ENCODE measurements at places on chromosomes 7 and 10.

DNA sequence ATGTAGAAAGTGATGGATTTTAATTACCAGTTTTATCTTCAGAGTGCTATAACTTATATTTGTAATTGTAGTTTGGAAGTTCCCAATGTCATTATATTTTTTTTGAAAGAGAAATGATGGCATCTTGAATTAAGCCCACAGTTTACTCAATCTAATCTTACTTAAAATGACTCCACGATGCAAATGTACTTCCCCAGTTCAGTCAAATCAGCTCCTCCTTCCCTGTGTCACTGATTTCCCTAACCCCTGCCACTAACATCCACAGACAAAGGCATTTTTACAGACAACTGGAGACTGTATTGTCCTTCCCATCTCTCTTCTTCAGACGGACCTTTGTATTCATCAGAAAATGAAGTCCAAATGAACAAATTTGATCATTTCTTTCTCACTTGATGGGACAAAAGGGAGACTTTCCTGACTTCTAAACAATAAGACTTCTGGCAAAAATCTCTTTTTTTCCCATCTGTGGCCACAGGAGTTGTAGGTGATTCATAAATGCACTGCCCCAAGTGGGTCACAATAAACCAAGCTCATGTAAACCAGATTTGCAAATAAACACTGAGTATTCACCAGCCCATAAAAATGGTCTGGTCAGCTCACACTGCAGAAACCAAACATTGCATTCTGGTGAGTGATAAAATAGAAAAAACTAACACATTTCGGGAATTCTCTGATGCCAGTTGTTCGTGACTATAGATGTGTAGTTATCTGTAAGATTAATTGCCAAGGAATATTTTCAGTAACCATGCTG is 162.9 kb downstream of the FANK1 start:
- DNase-seq: no peak

DNA sequence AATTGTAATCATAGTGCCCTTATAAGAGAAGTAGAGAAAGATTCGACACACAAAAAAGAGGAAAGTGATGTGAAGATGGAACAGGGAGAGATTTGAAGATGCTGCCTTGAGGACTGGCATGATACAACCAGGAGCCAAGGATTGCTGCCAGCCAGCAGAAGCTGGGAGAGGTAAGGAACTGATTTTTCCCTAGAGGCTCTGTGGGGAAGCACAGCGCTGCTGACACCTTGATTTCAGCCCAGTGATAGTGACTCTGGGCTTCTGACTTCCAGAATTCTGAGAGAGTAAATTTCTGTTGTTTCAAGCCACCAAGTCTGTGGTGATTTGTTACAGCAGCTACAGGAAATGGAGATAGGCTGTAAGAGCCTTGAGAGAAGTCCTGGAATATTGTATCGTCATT is 98.2 kb downstream of the RAB11FIP2 start:
- no peak for DNase-seq

DNA sequence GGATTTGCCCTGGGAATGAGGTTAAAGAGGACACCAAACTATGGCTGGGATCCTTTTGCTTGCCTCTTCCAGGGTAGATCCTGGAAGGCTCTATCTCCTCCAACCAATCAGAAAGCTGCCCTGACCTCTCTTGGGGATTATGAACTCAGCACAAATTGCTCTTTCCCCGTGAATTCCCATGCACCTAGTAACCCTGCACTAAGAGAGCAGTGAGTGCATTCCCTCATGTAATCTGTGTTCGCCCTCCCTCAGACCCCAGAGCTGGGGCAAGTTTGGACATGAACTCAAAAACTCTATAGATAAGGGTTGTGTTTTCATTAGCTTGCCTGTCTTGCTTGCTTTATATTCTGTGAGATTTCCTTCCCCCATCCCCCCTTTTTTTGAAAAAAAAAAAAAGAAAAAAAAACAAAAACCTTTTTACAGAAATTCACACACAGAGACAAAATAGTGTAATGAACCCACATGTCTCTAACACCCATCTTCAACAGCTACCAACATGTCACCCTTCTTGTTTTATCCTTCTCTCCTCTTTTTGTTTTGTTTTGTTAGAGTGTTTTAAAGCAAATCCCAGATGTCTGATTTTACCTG is 225.5 kb upstream of the TCF7L2 start:
- no peak for DNase-seq

GRCh38 chr7:47489624-47490023 is 92.3 kb downstream of the TNS3 start:
- no peak for DNase-seq

GRCh38 chr7:99008921-99009530 is 130.7 kb downstream of the TRRAP start:
- DNase-seq: no peak

- DNase-seq: no peak
Measured at GRCh38 chr10:88652616-88653015, 11.6 kb upstream of the LIPF start.

GRCh38 chr7:156334636-156335035 is 305.9 kb upstream of the RNF32 start:
- no peak for DNase-seq

DNA sequence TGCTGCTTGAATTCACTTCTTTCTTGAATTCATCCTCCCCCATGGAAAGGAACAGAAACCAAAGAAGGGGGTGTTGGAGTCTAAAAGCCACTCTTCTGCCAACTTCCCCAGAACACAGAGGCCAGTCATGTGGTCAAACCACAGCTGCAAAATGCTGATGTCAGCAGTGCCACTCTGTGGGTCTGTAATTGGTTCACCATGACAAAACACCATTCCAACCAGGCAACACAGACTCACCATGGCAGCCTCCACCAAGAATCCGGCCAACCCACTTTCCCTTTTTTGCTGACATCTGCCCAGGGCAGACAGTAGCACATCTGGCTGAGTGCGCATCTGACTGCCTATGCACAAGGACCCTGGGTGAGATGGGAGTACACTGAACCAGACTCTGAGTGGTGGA is 16.8 kb downstream of the OSBPL3 start:
- DNase-seq: peak; percentile 54

DNA sequence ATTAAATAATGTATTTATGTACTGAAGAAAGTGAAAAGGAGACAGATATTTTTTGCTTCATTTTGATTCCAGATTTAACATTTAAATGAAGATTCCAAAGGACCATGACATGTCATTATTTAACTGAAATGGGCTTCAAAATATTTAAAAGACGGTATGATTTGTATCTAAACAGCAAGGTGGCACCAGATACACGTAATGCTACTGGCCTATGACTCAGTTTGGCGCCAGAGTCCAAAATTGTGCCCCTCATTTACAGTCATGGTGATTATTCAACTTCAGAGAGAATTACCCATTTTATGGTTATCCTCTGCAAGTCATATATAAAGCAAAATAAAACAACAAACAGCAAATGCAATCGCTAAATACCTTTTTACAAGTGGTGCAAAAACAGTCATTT is 94.5 kb downstream of the ETV1 start:
- no peak for DNase-seq

- DNase-seq: no peak
Measured at GRCh38 chr7:80876894-80877414, 41.9 kb downstream of the SEMA3C start.

GRCh38 chr10:119413093-119413453 is 129.4 kb downstream of the RGS10 start:
- no peak for DNase-seq

- DNase-seq: no peak
Measured at GRCh38 chr10:70274643-70275042, 9.2 kb downstream of the NPFFR1 start.

DNA sequence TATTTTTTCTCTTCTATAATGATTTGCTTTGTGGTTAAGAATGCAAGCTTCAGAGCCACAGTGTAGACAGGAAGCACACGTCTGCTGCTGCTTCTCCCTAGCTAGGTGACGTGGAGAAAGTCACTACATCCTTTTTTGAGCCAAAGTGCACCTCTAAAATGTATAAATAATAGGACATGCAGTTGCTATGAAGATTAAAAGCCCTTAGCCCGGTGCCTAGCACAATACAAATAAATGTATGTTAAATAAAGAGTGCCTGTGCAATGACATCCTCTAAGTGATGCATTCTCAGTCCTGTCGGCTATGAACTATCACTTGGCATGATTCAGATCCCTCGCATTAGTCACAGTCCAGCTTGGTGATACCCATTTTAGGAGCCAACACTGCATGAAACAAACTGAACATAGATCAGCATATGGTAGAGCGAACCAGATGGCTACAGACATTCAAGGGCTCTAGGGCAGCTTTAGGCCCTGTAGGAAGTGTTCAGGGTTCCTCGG is 4.8 kb upstream of the TRDMT1 start:
- peak; percentile 96 for DNase-seq

GRCh38 chr10:104657036-104657435 is 15.9 kb downstream of the SORCS3 start:
- DNase-seq: no peak

- DNase-seq: peak; percentile 61
Measured at GRCh38 chr7:112779667-112780066, 10.5 kb downstream of the TMEM168 start.

DNA sequence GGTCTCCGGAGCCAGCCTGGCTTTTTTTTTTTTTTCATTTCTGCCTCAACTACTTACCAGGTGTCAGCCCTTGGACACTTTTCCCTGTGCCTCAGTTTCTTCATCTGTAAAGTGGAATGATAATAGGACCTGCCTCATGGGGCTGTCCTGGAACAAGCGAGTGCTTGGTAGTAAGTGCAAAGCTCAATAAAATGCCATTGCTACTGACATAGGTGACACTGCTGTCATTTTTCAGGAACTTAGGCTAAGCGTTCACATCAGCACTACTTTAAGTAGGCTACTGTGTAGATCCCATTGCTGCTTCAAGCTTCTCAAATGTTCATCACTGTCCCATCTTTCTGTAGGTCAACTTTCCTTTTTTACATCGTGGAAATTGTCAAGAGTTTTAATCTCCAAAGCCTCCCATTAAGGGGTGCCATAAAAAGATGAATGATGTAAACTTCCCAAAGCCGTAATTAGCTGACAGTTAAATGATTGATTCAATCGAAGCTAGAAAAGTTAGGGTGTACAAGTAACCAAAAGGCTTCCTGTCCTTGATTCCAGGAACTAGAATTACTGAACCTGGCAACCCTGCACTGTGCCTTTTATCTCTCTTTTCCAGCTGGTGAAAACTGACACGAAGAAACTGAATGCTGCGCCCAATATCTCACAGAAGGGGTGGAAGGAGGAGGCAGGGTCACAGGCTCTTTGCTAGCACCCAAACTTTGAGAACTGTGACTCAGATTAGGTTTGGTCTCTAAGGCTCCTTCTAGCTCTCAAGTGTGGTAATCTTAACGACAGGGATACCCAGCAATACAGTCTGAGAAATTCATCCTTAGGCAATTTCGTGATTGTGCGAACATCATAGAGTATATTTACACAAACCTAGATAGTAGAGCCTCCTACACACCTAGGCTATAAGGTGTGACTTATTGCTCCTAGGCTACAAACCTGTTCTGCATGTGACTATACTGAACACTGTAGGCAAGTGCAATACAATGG is 861 bp upstream of the USP6NL start:
- DNase-seq: no peak

DNA sequence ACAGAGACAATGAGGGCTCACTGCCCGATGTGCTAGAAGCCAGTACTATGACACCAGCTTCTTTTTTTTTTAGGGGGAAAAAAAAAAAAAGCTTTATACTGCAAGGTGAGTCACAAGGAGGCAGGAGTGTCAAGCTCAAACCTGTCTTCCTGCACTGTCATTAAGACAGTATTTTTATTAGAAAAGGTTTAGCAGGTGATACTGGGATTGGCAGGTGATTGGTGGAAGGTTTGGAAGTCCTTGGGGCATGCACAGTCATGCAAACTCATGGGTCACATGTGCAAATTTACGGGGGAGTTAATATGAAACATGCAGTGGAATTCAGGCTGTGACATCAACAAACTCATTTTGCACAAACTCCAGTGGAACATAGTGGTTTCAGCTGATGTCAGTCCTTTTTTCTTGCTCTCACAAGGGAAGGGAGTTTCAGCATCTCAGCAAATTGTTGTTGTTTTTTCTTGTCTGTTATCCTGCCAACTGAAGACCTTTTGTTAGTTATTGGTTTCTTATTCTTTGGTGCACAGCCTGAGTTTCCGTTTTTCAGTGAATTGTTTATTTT is 530.6 kb downstream of the ANKRD7 start:
- DNase-seq: no peak

DNA sequence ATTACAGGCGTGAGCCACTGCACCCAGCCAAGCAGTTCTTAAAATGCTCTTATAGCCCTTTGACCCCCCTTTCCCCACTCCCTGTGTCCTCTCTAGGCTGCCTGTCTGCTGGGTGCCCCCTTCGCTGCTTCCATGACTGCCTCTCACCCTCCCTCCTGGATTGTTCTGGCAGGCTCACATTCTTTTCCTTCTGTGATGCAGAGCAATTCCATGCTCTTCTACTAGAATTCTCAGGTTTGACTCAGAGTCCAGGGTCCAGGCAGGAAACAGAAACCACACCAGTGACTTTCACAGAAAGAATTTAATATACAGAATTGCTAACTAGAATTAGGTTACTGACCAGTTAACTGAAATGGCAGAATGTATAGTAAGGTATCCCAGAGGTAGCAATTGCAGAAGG is 244.8 kb downstream of the BAMBI start:
- DNase-seq: no peak

GRCh38 chr10:104340641-104341040 is 2.4 kb upstream of the ITPRIP start:
- DNase-seq: no peak

- no peak for DNase-seq
Measured at GRCh38 chr7:123533929-123534382, 439 bp downstream of the IQUB start.

- no peak for DNase-seq
Measured at GRCh38 chr10:60652628-60653027, 125.7 kb upstream of the CDK1 start.

- DNase-seq: no peak
Measured at GRCh38 chr7:36925207-36925606, 200.9 kb upstream of the AOAH start.

DNA sequence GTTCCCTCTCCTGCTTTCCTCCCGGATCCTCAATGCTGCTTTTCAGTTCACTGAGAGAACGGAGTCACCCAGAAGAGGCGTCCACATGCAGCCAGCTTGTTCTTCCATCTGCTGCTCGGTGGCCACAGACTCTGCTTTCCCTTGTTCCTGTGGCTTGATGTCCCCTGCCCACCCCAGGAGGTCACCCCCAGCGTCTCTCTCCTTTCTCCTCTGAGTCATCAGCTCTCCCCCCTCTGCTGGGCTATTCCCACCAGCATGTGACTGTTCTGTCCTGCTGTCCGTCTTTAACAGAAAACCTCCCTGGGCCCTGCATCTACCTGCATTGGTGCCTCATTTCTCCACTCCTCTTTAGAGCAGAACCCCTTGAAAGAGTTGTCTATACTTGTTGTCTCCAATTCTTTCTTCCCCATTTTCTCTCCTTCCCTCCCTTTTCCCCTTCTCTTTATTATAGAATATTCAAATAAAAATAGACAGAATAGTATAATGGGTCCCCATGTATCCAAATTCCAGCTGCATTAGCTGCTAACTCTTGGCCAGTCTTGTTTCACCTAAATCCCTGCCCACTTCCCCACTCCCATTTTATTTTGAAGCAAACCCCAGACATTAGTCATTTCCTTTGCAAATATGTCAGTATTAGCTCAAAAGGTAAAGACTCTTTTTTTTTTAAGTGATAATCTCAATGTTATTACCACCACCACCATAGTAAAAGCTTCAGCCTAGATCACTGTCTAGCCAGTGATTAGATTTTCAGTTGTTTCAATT is 4.1 kb downstream of the ZNF282 start:
- DNase-seq: no peak

GRCh38 chr10:62352356-62352970 is 21.7 kb upstream of the ZNF365 start:
- DNase-seq: peak; percentile 48

Measured in foreskin melanocyte (primary cell).